ENCODE measurements at places on chromosomes 13 and 19. TPM values are rescaled to one million over a fixed set of nuclear protein-coding genes. Genes with fewer than 3 reads are reported as not detected.

The ACP5 gene
- 0.85 TPM for total RNA-seq

DNA sequence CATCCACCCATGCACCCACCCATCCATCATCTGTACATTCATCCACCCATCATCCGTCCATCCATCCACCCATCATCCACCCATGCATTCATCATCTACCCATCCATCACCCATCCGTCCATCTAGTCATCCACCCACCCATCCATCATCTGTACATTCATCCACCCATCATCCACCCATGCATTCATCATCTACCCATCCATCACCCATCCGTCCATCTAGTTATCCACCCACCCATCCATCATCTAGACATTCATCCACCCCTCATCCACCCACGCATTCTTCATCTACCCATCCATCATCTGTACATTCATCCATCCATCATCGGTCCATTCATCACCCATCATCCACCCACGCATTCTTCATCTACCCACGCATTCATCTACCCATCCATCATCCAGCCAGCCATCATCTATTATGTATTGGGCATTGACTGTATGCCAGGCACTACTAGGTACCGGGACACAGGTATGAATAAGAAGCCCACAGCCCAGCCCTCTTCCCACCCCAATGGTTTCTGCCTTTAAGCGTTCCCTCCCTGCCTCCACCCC is 16.7 kb upstream of the GALP start:
- DNase-seq: no peak

The ZNF44 gene
- 5.0 TPM for total RNA-seq

The SIGLEC9 gene
- not detected for total RNA-seq

The PODNL1 gene
- 1.4 TPM for total RNA-seq

DNA sequence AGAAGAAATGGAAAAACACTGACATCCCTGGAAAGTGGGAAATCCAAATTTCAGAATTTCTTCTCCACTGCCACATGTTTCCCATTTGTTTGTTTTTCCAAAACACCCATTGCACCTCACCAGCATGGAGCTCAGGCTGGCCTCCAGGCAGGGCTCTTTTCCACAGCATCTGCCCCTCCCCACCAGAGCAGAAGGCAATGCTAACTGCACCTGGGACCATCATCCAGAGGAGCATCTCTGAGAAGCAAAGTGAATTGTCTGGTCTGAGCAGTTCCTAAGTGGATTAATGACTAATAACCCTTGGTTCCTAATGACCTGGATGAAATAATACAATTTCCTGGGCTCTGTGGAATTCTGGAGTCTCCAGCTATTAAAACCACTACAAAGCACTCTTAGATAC is 8.8 kb upstream of the CYSLTR2 start:
- DNase-seq: no peak

DNA sequence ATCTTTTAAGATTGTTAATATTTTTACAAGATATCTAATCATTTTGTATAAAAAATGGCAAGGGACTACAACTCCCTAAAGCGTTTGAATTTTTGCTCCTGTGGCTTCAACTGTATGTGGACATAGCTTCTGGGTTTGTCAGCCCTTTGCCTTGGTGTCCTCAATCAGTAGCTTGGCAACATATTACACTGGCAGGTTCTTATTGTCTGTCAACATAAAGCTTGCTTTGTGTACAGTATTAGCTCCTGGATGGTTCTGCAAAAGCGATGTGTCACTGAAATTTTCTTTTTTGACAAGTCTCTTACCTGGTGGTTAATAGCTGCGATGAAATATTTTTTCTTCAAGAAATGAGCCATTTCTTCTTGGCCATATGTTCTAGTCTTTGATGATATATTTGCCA is 190.0 kb downstream of the HS6ST3 start:
- DNase-seq: no peak

GRCh38 chr13:83825676-83826075 is 56.6 kb downstream of the SLITRK1 start:
- no peak for DNase-seq

- no peak for DNase-seq
Measured at GRCh38 chr13:93680329-93680728, 453.7 kb downstream of the GPC6 start.

- no peak for DNase-seq
Measured at GRCh38 chr19:35938282-35939224, 2.4 kb downstream of the LRFN3 start.

All from Panc1 (cell line).